ENCODE measurements at places on chromosomes 12 and 14.

- no peak for DNase-seq
These were observed 46.6 kb downstream of the SLC17A8 start for GRCh38 chr12:100403446-100403845.

GRCh38 chr14:61510736-61511557, 184.4 kb upstream of the HIF1A start:
- no peak for DNase-seq

GRCh38 chr14:77353469-77354141, 23.3 kb downstream of the TMED8 start:
- DNase-seq, result no peak

DNA sequence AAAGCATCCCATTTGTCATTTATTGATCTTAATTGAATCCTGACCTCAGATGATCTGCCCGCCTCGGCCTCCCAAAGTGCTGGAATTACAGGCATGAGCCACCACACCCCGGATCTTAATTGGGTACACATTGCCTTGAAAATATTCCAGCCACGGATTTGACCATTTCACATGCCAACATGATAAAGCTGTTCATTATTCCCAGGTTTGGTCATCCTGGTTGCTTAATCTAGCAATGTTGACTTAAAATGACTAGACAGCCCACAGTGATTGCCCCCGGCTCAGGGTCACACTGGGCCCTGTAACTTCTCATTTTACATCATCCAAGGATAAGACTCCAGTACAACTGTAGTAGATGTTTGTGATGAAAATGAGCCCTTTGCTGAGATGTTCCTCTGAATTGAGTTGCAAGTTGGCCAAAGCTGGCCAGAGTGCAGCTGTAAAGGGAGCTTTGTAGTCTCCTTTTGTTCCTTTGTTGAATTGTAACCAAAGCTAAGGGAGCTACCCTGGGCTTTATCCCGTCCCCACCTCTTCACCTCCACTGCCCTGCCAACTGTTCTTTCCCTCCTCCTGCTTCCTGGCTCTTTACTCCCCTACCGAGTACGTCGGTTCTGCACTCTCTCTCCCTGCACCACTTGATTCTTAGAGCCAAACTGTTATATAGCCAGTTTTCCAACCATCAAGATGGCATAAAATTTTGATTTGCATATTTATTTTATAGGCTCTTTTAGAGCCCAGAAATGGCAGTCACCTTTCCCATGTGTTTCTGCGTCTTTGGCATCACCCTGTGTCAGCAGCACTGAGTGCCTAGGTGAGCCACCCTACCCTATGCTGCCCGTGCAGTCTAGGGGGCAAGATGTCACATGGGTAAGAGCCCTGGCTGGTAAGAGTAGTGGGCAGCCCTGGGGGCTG, 141.3 kb upstream of the HIF1A start:
- DNase-seq, result no peak

GRCh38 chr12:85301051-85301450, 21.0 kb downstream of the ALX1 start:
- no peak for DNase-seq

DNA sequence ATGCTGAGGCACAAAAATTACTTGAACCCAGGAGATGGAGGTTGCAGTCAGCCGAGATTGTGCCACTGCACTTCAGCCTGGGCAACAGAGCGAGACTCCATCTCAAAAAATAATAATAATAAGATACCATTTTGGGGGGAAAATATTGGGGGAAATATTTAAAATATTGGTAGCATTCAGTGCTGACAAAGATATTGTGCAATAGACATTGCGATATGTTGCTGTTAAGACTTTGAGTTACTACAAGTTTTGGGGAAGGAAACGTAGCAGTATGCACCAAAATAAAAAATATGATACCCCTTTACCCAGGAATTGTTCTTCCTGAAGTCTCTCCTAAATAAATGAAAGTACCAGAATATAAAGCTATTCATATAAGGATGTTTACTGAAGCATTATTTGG, 37.7 kb upstream of the MYBPC1 start:
- DNase-seq, result no peak

- no peak for DNase-seq
These were observed 420.4 kb upstream of the MIS18BP1 start for GRCh38 chr14:45673420-45673819.

- DNase-seq, result no peak
These were observed 264.7 kb downstream of the APAF1 start for GRCh38 chr12:98909746-98910145.

GRCh38 chr12:116280595-116281290, 3.2 kb upstream of the MED13L start:
- no peak for DNase-seq

DNA sequence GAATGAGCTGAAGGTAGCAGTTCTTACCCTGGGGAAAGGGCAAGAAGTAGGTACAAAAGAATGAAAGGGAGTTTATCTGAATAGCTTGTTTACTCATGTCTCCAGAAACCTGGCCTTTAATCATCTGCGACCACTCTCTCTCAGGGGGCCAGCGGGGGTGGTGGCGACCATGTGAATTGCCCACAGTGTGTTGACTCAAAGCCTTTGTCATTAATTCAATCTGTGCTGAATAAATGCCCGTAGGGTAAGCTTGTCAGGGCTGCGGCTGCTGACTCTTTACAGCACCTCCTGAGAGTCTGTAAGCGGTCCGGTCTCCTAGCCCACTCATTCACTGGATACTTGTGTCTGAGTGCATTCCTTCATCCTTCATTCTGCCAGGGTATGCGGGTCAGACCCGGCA, 874.4 kb downstream of the SLC6A15 start:
- no peak for DNase-seq

- DNase-seq, result peak; percentile 83
These were observed 5.5 kb upstream of the TC2N start for GRCh38 chr14:91872517-91873470.

DNA sequence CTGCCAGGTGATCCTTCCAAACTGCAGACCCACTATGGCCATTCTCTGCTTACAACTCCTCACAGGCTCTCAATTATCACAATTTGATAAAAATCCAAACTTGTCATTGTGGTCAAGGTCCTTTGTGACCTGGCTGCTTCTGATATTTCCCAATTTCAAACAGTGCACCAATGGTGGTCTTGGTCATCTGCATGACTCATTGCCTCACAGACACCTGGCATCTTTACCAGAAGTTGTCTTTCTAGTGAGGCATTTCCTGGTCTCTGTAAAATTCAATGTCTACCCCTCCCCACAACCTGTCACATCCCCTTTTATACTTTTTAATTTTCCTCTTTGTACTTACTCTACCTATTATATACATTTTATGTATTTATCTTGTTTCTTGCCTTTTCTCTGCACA, 17.8 kb upstream of the PAPOLA start:
- no peak for DNase-seq

DNA sequence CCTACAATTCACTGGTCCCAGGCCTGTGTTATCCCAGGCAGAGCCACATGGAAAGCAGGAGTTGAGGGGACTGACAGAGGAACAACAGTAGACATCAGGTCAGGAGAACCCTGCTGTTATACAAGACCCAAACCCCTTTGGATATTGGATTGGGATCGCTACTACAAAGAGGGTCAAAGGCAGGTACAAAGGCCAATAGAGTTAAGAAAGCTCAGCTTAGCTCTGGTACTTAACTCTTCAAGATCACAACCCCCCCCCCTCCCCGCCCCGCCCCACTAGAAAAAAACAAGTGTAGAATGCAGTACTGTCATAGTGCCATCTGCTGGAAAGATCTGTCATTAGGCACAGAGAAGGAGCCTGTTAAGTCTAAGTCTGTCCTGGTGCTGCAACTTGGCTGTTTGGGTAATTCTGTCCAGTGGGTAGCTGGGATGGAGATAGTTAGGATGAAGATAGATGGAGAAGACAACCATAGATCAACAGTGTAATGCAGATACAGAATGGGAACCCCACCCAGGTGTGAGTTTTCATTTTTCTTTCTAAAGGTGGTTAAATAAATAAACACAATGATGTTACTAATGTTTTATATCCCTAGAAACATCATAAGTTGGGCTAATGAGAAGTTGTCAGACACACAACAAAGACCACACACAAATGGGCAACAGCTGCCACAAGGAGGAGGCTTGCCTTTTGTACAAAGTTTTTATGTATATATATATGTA, 17.2 kb downstream of the REM2 start:
- no peak for DNase-seq

- no peak for DNase-seq
These were observed 97.9 kb upstream of the GARIN6 start for GRCh38 chr12:99549651-99550050.

DNA sequence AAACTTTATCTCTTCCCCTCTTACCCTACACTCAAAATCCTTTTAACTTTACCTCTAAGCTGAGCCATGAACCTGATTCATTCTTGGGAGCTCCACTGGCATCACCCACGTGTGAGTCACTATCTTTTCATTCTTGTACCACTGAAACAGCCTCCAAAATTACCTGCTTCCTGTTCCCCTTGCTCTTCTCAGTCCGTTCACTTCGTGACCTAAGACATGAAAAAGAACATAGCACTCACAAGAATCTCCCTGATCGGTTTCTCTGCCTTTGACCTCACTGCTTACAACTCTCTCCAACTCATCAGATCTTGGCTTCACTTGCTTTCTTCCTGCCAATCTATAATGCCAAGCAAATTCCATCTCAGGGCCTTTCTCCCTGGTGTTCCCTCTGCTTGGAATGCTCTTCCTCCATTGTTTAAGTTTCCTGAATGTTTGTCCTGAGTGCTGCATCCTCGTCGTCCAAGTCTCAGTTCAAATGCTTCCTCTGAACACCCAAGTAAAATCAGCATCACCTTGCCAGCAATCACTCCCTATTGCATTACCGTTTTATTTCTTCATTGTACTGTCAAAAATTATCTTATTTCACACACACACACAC, 9.2 kb downstream of the GLIPR1 start:
- no peak for DNase-seq

- DNase-seq, result no peak
These were observed 230.5 kb downstream of the EFCAB11 start for GRCh38 chr14:89723930-89724627.

DNA sequence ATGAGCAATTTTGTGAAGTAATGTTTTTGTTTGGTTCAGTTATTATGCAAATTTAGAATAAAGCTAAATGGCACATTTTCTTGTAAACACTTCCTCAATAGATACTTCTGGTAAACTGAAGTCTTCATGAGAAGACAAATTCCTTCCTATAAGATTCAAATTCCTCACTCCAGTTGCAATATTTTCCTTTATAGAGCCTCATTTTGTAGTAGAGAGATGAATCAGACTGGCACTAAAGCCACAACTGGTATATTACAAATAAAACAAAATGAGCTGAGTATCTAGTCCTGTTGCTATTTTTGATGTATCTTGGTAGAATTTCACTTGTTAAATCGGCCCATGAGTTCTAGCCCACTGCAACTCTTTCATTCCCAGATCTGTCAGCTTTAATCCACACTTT, 5.5 kb downstream of the LGR5 start:
- no peak for DNase-seq

- DNase-seq, result no peak
These were observed 20.5 kb downstream of the CINP start for GRCh38 chr14:102342238-102342637.
